ENCODE measurements at places on chromosomes 1 and 21.

- H3K4me1 ChIP-seq, result no peaks in the 10 kb centered on the region
- no peak overlapping the region for H3K4me3 ChIP-seq
- peaks cover 9% of the 10 kb centered on the region for H3K27me3 ChIP-seq
- H3K27ac ChIP-seq, result no peak overlapping the region
Measured at GRCh38 chr1:25740071-25740470, 59.9 kb upstream of the SELENON start.

DNA sequence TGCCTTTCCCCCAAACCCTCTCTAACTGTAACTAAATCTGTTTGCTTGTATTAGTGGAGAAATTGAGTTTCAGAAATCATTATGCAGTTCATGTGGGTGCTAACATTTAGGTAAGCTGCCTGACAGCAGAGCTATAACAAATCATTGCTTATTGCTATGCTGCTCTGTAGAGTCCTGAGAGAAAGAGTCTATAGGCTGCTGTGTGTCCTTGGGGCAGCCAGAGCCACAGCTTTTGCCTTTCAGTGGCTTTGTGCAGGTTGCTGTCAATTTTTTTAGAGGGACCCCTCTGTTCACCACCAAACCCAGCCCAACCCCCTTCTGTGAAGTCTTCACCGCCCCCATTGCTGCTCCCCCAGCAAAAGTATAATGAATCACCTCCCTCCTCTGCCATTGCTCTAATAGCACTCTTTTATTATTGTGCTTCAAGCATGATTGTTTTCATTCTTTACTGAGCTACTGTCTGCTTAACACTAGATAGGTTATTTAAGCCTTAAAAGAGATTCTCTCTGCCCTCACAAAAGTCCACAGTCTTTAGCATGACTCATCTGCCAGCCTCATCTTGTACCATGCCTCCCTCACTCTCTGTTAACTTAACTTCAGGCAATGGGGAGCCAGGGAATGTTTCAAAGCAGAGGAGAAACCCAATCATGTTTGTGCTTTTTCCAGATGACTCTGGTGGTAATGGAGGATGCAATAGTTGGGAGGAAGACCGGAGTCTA lies 38.6 kb downstream of the DIRAS3 start:
- H3K27ac ChIP-seq, result no peak overlapping the region
- no peaks in the 10 kb centered on the region for H3K36me3 ChIP-seq
- no peaks in the 10 kb centered on the region for H3K27me3 ChIP-seq
- no peak for DNase-seq

DNA sequence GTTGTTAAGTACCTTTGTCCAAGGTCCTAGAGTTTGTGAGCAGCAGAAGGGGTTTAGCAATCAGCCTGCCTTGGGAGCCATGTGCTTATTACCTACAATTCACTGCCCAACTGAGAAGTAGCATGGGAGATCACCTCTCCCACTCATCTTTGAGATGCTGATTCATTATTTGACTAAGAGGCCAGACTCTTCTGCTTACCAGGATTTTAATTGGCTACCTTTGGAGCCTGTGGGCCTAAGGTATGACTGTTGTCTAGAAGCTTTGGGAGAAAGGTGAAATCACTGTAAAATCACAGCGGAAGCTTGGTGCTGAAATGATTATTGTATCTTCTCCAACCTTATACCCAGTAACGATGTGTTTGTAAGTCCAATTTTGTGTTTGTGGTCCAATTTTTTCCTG lies 213.4 kb downstream of the ST6GALNAC3 start:
- no peak overlapping the region for H3K27ac ChIP-seq
- H3K4me3 ChIP-seq, result no peak overlapping the region
- H3K27me3 ChIP-seq, result no peaks in the 10 kb centered on the region
- no peak for DNase-seq
- peaks cover 52% of the 10 kb centered on the region for H3K4me1 ChIP-seq

DNA sequence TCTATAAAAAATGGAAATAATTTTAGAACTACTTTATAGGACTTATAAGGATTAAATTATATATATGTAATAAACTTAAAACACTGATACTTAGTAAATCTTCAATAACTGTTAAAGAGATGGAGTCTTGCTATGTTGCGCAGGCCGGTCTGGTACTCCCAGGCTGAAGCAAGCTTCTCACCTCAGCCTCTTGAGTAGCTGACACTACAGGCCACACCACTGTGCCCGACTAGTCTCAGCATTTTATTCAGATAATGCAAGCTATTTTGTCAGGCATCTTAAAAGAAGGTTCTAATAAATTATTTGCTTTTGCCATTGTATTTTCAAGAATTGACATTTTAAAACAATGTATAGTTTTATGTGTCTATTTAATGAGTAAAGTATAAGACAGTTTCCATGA lies 20.8 kb downstream of the CNST start:
- H3K36me3 ChIP-seq, result peaks cover 49% of the 10 kb centered on the region
- H3K4me3 ChIP-seq, result no peak overlapping the region
- H3K27me3 ChIP-seq, result no peaks in the 10 kb centered on the region
- H3K27ac ChIP-seq, result no peak overlapping the region

- no peak overlapping the region for H3K27ac ChIP-seq
- no peaks in the 10 kb centered on the region for H3K36me3 ChIP-seq
- DNase-seq, result no peak
Measured at GRCh38 chr1:180253585-180254495, 23.8 kb downstream of the LHX4 start.

GRCh38 chr21:36241717-36242116 lies 78.3 kb upstream of the MORC3 start:
- no peak for DNase-seq
- no peaks in the 10 kb centered on the region for H3K27me3 ChIP-seq
- H3K27ac ChIP-seq, result no peak overlapping the region
- peaks cover 64% of the 10 kb centered on the region for H3K36me3 ChIP-seq
- H3K4me1 ChIP-seq, result peaks cover 13% of the 10 kb centered on the region
- H3K4me3 ChIP-seq, result no peak overlapping the region

DNA sequence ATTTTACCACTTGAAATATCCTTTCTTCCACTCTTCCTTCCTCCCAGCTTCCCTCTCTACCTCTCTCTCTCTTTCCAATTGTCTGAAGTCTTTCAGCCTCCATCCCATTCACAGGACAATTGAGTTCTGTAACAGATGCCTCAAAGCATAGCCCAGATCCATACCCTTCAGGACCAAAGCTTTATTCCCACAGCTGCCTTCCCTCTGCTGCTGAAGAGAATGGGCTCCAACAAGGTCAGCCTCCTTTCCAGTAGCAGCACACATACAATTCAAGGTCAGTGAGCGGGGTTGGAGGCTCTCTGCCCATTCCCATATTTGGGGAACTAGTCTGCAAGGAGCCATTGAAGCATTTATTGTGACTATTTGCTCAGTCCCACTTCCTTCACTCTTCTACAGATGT lies 179.9 kb downstream of the DPYD start:
- no peak overlapping the region for H3K27ac ChIP-seq
- no peak overlapping the region for H3K4me3 ChIP-seq

DNA sequence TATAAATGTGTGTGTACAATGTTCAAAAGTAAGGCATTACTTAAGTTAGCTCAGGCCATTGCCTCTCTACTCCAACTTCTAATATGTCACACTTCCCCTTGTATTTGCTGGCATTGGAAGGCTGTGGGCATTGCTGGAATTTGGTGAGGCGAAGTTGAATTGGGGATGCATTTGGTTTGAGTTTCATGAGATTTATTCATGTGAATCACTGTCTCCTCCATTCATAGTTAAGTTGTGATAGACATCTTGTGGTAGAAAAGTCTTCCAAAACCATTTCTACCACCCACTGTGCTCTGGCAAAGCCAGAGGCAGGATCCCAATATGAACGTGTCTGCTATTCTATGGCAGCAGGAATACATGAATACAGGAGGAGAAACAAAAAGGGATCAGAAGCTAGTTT lies 397.8 kb upstream of the USP24 start:
- no peaks in the 10 kb centered on the region for H3K36me3 ChIP-seq
- peaks cover 12% of the 10 kb centered on the region for H3K27me3 ChIP-seq
- H3K4me1 ChIP-seq, result no peaks in the 10 kb centered on the region
- DNase-seq, result no peak
- no peak overlapping the region for H3K4me3 ChIP-seq

- DNase-seq, result no peak
- H3K36me3 ChIP-seq, result no peaks in the 10 kb centered on the region
- peaks cover 5% of the 10 kb centered on the region for H3K4me1 ChIP-seq
- peaks cover 29% of the 10 kb centered on the region for H3K27me3 ChIP-seq
Measured at GRCh38 chr1:240094041-240094722, 2.5 kb downstream of the FMN2 start.

GRCh38 chr1:7581754-7582459 lies 189.2 kb upstream of the VAMP3 start:
- no peak overlapping the region for H3K27ac ChIP-seq
- DNase-seq, result no peak

GRCh38 chr1:162310337-162310736 lies 66.3 kb downstream of the SPATA46 start:
- H3K27ac ChIP-seq, result no peak overlapping the region
- H3K4me3 ChIP-seq, result no peak overlapping the region
- H3K27me3 ChIP-seq, result peaks cover 4% of the 10 kb centered on the region
- H3K36me3 ChIP-seq, result no peaks in the 10 kb centered on the region

- H3K4me3 ChIP-seq, result no peak overlapping the region
- no peak for DNase-seq
- no peaks in the 10 kb centered on the region for H3K36me3 ChIP-seq
- H3K27me3 ChIP-seq, result peaks cover 47% of the 10 kb centered on the region
Measured at GRCh38 chr1:46461809-46462448, 27.7 kb upstream of the DMBX1 start.

DNA sequence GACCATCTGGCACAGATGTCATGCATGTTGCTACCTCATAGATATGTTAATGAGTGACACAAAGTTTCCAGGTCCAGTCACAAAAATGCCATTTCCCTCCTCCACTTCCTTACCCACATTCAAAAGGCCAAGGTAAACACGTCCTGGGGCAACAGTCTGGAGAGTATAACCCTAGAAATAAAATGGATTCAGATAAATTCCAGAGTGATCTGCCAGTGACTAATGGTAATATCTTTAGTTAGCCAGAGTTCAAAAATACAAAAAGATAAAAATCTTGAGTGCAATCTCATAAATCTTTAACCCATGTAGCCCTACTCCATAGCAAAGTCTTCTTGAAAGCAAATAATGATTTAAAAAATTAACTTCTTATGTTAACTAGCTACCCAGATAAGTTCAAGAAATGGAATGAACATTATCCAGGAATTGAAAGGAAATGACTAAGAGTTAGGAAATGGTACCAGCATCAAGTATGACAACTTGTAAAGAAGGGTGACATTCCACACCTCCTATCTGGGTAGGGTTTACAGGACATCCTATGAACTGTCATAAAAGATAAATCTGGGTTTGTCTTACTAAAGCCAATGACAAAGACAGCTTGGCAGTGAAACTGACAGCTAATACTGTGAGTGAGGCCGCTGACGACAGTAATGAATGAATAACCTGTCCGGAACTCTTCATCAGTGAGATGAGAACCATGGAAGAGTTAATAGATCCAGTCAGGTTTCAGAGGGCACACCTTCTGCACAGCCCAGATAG lies 18.1 kb downstream of the RGS2 start:
- no peak for DNase-seq
- H3K36me3 ChIP-seq, result no peaks in the 10 kb centered on the region
- no peak overlapping the region for H3K4me3 ChIP-seq
- no peaks in the 10 kb centered on the region for H3K4me1 ChIP-seq
- H3K27ac ChIP-seq, result no peak overlapping the region
- peaks cover 29% of the 10 kb centered on the region for H3K27me3 ChIP-seq

- DNase-seq, result no peak
- no peaks in the 10 kb centered on the region for H3K4me1 ChIP-seq
- H3K27ac ChIP-seq, result no peak overlapping the region
- no peaks in the 10 kb centered on the region for H3K36me3 ChIP-seq
- no peak overlapping the region for H3K4me3 ChIP-seq
Measured at GRCh38 chr1:187033693-187034390, 205.1 kb downstream of the PLA2G4A start.

DNA sequence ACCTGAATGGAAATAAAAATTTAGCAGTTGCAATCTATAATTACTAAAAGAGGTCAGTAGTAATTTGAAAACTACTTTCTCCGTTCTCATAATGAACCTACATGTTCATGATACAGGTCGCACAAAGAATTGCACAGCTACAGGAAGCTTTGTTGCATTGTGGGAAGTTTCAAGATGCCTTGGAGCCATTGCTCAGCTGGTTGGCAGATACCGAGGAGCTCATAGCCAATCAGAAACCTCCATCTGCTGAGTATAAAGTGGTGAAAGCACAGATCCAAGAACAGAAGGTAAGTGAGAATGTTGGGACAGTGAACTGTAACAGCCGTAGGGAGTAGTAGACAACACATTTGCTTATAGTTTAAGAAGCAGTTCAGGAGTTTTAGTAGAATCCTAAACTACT lies 68.8 kb upstream of the BMP8A start:
- H3K4me1 ChIP-seq, result peaks cover 4% of the 10 kb centered on the region
- DNase-seq, result no peak
- H3K27ac ChIP-seq, result no peak overlapping the region
- H3K27me3 ChIP-seq, result no peaks in the 10 kb centered on the region
- no peak overlapping the region for H3K4me3 ChIP-seq

- H3K36me3 ChIP-seq, result no peaks in the 10 kb centered on the region
- no peaks in the 10 kb centered on the region for H3K4me1 ChIP-seq
- no peak overlapping the region for H3K4me3 ChIP-seq
- no peak overlapping the region for H3K27ac ChIP-seq
- DNase-seq, result no peak
Measured at GRCh38 chr1:162712317-162713029, 78.0 kb upstream of the HSD17B7 start.

- no peak overlapping the region for H3K27ac ChIP-seq
- H3K4me1 ChIP-seq, result no peaks in the 10 kb centered on the region
- no peaks in the 10 kb centered on the region for H3K27me3 ChIP-seq
- H3K36me3 ChIP-seq, result peaks cover 90% of the 10 kb centered on the region
- no peak for DNase-seq
Measured at GRCh38 chr1:21689661-21690372, 20.7 kb upstream of the RAP1GAP start.
